ENCODE measurements at places on chromosomes 13 and 19.
A peak's percentile ranks its signal among the peaks of the same experiment; 100 is the strongest.

DNA sequence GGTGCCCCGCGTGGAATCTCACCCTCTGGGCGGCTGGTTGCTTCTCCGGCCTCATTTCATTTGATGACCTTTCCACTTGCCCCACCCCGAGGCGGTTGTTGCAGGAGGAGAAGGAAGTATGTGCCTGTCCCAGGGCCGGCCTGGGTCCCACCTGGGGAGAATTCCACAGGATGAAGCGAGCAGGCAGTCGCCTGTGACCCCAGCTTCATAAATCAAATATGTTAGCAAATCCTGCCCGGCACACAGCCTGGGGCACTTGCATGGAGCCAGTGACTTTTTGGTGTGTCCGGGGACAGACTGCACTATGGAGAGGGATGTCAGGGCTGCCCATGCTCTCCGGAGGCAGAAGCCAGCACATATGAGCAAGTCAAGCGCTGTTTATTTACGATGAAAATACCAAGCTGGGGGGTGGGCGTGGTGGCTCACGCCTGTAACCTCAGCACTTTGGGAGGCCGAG is 19.7 kb upstream of the ZBTB7A start:
- DNase-seq, result no peak

- no peak for DNase-seq
Measured at GRCh38 chr13:100534147-100534843, 54.3 kb downstream of the GGACT start.

GRCh38 chr13:28865951-28866350 is 45.8 kb downstream of the MTUS2 start:
- DNase-seq, result no peak

- DNase-seq, result no peak
Measured at GRCh38 chr19:16544473-16545231, 2.4 kb upstream of the CHERP start.

GRCh38 chr13:111245576-111246384 is 74.7 kb upstream of the TEX29 start:
- DNase-seq, result no peak

DNA sequence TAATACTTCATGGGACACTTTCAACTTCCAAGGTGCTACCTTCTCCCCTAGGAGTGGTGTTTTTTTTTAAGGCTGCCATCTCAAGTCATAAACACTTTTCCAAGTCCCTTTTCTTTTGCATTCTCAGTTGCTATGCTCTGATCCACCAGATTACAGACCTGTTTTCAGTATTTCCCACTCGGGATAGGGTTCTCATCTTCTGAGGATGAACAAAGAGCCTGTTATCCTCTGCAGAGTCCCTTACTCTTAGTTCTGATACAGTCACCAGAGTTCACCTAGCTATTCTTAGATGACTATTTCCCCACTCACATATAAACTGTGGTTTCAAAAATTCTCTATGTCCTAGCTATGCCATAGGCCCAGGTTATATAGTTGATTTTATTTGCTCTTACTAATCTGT is 15.9 kb downstream of the ZDHHC20 start:
- no peak for DNase-seq

DNA sequence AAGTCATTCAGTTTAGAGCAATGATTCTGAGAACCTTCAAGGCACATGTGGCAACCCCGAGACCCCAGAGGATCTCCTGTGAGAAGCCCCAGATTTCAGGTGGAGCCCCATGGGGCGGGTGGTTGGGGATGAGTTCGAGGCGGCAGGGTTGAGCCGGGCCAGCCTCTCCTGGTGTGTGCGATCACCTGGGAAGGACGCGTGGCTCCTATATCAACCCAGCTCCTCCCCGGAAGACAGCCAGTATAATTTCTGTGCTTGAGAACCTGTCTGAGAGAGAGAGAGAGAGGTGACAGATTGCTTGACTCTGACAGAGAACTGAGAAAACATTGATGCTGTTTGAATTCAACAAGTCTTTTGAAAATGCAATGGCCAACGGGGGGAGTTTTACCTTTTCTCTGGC is 89.0 kb downstream of the TEX29 start:
- DNase-seq, result no peak

- peak; percentile 19 for DNase-seq
Measured at GRCh38 chr19:3047496-3048189, 14.7 kb downstream of the TLE5 start.

DNA sequence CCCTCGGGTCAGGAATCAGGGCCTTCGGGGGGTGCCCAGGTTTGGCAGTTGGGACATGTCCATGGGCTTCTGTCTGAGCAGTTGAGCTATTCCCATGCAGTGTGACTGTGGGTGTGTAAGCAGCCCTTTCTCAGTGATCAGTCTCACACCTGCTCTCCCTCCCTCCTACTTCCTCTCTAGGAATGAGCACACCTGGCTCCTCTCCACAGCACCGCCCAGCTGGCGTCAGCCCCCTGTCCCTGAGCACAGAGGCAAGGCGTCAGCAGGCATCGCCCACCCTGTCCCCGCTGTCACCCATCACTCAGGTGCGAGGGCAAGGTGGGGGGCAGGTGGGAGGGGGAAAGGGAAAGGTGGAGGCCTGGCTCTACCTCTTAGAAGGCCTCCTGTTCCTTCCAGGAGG is 25.9 kb downstream of the COMP start:
- DNase-seq, result no peak

- DNase-seq, result no peak
Measured at GRCh38 chr13:106517109-106517847, 18.2 kb downstream of the EFNB2 start.

DNA sequence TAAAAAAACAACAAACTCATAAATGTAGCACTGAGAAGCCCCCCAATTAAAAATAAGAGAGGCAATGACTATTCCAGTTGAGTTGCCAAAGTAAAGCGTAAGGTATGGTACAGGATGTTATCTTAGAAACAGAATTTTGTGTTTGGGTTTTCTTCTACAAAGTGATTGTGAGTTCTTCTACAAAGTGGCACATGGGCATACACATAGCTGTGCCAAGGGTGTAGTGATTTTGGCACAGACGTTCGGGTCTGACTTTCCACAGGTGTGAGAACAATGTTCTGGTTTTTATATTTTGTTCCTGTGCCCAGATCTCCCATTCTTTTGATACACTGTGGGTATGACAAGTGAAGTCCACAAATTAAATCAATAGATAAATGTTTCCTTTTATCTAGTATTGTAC is 190.1 kb upstream of the CSNK1A1L start:
- no peak for DNase-seq

- DNase-seq, result no peak
Measured at GRCh38 chr13:99332456-99332855, 25.3 kb upstream of the GPR183 start.

GRCh38 chr13:74025369-74025768 is 108.8 kb downstream of the KLF12 start:
- DNase-seq, result no peak

DNA sequence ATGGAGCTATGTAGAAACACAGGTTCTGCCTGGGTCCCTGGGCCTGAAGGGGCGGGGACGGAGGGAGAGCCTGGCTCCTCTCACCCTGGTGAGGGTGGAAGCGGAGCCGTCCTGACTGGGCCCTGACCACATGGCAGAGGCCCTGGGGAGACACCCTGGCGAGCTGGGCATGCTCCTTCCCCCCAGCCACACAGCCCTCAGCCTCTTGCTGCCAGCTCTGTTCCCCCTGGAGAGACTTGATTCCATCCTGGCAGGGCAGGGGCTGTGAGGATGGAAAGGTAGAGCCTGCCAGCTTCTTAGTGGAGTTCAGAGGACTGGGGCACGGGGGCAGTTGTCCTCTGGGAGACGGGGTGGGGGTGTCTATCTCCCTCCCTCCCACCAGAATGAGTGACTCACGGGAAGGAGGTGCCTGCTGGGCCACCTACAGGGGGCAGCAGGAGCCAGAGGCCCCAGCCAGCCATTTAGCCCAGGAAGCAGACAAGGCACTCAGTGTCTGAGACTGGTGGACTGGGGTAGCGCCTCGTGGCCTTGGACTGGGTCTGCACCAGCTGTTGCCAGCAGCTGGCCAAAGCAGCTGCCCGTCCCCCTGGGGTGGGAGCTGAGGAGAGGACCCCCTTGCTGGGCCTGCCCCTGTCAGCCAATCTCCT is 22.8 kb upstream of the RNF17 start:
- no peak for DNase-seq

GRCh38 chr13:32124743-32125142 is 93.2 kb downstream of the FRY start:
- no peak for DNase-seq

- peak; percentile 14 for DNase-seq
Measured at GRCh38 chr13:50365408-50366391, 350.5 kb downstream of the KCNRG start.

GRCh38 chr13:41029629-41030028 is 10.5 kb upstream of the ELF1 start:
- no peak for DNase-seq

GRCh38 chr19:54502518-54503048 is at the start of gene LAIR2:
Gene LAIR2, plus strand, starts transcription at chr19:54502831. Its CDS starts 88 bp downstream, at chr19:54502919.
- no peak for DNase-seq

DNA sequence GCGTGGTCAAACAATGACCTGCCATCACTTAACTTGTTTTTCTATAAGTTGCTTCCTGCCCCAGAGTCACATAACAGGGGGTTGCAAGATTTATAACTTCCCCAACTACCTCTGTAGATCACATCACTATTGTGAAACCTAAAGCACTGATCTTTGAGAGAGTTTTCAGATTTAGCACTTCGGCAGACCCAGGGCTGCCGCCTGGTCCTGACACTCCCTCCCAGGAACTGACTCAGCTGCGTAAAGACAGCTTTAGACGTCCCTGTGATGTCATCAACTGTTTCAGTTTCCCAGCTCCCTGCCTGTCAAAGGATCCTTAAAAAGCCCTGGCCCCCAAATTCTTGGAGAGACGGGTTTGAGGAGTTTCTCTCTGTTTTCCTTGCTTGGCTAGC is 33.3 kb downstream of the IGFL2 start:
- no peak for DNase-seq

DNA sequence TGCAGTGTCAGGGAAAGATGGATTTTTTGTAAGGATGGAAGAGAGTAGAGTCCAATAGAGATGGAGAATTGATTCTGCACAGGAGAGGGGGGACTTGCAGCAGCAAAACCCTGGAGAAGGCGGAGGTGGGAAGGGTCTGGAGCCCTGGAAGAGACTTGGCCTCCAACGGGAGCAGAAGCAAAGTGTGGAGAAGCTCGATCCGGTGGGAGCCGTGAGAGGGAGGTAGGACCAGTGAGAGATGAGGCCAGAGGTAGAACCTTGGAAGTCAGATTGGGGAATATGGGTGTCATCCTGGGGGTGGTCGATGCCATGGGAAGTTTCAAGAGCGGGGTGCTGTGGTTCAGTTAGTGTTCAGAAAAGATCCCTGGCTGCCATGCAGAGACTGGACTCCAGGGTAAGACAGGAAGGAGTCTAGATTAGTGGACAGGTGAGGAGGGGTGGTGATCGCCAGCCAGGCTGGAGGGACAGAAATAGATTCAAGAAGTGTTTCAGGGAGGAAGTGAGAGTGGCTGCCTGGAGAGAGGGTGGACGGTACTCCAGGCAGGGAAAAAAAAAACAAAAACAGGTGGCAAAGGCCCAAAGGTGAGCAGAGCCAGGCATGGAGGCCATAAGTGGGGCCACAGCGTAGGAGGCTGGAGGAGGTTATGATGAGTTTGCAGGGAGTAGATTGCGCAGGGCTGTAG is 2.6 kb downstream of the PPP5C start:
- DNase-seq, result no peak

GRCh38 chr13:20553311-20553710 is 13.6 kb upstream of the IFT88 start:
- no peak for DNase-seq

DNA sequence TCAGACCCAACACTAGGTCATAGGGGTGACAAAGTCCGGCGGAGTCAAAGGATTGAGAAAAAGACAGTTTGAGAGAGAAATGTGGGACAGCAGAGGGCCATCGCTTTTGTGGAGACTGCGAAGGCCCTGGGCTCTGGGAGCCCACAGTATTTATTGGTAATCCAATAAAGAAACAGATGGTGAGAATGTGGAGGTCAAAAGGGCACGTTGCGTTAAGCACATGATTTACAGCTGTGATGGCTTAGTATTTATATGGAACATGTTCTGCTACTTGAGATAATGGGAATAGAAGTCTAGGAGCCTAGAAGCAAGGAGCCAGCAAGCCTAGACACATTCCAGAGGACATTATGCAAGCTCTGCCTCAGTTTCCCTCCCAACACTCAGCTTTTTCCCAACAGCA is 2521.1 kb downstream of the PCDH9 start:
- DNase-seq, result no peak

DNA sequence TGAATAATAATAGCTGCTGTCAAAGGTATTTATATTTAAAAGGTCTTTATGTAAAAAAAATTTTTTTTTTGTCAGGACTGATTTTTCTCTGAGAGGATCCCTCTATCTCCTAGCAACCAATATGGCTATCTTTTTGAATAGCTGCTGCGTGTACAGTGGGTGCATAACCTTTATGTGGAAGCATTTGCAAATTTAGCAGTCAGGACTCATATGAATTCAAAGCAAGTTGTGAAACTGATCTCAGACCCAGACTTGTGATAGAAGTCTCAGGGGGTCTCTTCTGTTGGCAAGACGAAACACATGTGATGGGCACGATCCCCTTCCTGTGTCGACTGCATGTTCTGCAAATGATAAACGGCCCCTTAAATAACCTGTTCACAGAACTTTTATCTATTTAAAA is 114.1 kb upstream of the ARGLU1 start:
- no peak for DNase-seq

DNA sequence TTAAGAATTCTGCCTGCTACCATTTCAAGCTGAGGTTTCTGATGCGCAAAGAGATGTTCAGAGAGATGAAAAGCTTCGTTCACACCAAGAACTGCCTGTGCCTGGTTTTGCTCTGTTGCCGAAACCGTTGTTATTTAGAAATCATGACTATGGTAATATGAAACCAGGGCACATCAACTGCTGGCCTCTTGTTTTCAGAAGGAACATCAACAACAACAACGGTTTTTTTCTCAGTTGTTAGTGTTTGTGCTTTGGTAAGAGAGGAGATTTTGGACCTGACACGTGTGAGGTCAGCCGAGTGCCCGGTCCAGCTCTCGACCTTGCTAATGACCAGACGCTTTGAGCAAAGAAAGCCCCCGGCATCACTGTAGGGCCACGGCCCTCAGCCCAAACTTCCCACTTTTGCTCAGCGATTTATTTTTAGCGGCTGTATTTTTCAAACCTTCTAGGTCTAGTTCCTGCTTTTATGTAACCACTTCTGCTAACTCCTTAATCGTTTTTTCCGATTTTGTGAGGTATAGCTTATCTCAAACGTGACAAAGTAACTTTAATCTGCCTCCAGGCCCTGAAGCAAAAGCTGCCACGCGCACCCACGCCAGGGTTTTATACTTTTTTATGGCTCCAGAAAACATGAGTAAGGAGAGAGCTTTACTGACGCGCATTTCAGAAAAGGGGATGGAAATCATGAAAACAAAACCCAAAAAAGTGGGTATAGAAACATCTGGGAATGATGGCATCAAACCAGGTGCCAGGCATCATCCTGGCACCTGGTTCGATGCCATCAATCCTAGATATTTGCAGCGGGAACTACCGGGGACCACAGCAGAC is 42.0 kb downstream of the KLF2 start:
- DNase-seq, result no peak

- DNase-seq, result peak; percentile 45
Measured at GRCh38 chr19:41939861-41940730, 11.8 kb upstream of the ERFL start.

DNA sequence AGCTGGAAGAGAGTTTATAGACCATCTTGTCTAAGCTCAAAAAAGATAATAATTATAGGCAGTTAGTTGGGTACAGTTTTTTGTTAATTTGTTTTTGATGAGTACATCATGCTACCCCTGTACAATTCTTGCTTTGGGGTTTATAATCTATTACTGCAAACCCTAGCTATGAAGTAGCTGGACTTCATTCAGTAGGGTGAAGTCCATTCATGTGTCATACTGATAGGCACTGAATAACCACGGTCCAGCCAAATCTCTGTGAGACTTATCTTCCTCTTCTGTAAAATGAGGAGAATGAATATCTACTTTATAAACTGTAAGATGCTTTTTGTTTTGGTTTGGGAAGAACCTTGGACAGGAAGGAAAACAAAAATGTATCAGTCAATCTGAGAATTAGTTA is 19.5 kb downstream of the SLC46A3 start:
- no peak for DNase-seq

Data from activated CD4-positive, CD25-positive, alpha-beta regulatory T cell (primary cell).